ENCODE measurements at places on chromosomes 2 and 18.

DNA sequence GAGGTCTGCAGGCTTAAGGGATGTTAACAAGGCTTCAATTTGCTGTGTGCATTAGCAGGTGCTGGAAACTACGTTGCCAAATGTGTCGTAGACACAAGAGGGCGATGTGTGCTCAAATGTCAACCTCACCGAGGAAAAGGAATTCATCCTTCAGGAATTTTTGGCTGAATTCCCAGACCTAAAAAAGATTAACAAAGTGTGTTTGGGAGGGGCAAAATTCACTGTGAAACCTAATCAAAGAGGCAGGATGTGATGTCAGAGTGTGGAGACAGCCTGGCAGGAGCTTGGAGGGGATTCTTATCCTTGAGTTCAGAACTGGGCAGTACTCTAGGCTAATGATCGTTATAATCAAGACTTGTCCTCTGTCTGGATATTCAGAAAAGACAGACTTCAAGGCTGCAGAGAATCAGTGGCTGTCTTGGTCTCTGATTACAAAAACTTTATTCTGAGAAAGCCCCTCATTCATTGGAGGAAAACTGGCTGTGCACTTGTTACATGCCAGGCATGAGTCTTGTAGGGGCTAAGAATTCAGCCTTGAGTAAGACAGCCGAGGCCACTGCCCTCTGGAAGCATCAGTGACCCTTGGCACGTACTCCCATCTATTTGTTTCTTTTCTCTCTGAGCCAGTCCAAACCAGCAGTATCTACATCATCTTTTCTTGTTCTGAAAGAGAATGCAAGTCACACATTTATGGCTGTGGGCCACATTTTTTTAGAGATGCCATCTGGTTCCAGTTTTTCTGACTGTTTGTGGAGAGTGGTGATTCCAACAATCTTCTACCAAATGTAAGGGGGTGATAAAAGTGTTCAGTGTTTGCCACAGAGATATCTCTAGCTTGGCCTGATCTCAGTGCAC is 18.7 kb upstream of the SCYGR1 start:
- no peak for DNase-seq

DNA sequence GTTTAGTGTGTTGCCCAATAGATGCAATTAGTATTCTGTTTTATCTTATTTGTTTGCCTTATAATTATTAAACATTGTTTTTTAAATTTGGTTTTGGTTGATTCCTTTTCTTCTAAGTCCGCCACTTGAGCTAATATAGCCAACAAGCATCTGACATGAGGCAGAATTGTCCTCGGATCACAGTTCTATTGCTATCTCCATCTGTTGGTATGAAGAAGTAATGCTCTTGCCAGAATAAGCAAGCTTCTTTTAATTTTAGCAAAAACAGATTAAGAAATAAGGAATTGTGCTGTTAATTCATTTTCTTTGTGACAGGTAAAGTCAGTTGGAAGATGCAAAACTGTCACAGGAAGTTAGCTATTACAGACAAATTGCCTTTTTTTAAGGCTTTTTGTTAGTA is 54.3 kb downstream of the R3HDM1 start:
- DNase-seq, result no peak

DNA sequence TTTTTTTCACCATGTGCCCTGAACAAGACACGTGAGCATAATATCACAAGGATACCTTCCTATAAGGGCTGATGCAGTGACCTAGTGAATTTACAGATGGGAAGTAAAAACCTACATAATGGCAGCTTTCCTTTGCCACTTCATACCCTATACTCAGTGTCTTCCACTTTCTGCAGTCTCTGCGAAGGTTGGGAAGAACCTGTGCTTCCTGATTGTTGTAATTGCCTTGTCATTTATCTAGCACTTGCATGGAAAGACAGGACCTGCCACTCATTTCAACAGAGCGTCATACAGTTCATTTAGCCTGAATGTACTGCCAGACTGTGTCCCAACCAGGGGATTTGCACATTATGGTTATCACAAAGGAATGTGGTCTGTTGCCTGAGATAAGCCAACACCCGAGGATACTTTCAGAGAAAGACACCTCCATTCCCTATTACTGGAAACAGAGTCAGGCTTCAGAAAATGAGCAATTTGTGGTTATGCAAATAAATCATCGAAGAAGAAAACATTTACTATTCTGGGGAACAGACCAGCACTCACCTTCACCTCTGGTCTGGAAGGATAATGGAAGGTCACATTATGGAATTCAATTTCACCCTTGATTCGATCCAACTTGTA is 55.0 kb downstream of the ABCB11 start:
- no peak for DNase-seq

DNA sequence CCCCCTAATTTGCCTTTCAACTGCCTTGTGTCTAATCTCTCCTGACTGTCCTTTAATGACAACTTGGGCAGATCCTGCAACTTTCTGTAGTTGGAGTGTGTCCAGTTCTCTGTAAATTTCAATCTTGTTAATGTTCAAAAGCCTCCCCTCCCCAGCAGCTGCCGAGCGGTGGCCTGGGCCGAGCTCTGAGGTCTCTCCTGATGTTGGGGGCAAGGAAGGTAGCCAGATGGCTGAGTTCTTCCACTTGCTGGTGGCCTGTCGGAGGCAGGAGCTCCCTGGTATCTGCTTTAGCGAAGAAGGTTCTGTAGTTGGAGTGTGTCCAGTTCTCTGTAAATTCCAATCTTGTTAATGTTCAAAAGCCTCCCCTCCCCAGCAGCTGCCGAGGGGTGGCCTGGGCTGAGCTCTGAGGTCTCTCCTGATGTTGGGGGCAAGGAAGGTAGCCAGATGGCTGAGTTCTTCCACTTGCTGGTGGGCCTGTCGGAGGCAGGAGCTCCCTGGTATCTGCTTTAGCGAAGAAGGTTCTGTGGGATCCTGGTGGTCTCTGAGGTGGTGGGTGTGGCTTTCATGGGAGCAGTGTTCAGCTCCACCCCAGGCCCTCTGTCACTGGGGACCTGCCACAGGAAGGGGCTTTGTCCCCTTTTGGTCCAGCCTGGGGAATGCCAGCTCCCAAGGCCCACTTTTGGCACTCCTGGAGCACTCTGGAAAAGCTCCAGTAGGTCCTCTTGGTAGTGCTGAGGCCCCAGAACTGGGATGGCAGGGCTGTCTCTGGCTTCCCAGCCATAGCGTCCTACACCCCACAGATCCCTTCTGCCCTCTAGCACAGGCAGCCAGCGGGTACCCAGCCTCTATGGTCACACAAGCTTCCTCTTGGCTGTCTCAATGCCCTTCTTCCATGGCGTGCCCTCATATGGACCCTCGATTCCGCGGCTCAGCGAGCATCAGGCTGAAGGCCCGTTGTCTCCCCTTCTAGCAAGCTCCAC is 211.9 kb downstream of the ALPK2 start:
- DNase-seq, result no peak

DNA sequence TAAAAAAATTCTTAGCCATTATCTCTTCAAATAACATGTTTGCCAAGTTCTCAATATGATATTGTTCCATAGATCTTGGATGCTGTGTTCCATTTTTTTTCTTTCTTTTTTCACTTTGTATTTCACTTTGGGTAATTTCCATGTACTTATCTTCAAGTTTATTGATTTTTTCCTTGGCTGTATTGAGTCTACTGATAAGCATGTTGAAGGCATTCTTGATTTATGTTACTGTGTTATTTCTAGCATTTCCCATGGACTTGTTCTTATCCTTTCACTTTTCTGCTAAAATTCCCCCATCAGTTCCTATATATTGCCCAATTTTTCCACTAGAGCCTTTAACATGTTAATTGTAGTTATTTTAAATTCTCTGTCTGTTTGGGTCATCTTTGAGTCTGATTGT is 50.8 kb upstream of the CHN1 start:
- DNase-seq, result no peak

GRCh38 chr2:148177559-148177958 is 156.7 kb downstream of the MBD5 start:
- DNase-seq, result no peak

DNA sequence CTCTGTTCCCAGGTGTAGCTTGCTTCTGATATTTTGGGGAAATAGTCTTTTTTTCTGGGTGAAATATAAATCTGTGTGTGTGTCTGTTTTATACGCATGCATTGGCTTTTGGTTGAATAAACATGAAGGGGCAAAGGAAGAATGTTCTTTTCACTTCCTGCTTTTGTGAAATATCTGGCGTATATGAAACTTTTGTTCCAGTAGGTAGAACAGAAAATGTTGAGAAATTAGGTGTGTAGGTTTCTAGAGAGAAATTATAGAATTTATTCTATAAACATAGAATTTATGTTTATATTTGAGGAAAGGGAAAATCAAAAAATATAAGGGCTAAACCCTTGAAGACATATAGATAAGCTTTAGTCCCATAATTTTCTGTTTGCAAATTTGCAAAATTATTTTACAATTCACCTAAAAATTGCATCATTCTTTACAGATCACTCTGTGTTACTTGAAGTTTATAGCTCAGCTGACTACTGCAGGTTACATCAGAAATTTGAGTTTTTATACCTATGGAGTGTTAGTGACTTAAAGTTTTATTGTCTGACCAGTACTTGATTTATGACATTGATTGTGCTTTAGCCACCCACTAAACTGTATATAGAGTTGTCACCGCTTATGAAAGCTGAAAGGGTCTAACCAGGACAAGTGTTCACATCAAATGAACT is 116.1 kb downstream of the FAM117B start:
- no peak for DNase-seq

GRCh38 chr18:63753676-63754075 is 21.5 kb upstream of the SERPINB7 start:
- DNase-seq, result no peak

DNA sequence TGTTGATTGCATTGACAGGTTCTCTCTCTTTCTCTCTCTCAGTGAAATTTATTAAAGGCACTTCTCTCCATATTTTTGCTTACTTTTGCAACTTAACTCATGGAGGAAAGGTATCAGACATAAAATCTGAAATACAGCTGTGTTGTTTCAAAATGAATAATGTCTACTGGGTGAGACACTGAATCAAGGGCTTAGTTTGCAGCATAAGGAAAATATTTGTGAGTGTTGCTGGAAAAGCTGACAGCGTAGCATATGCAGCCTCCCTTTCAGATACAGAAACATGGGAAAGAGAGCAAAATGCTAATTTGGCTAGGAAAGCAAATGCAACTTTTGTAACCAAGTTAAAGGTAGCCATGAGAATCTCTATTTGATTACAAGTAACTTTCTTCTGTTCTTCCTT is 81.5 kb upstream of the COL3A1 start:
- DNase-seq, result no peak

DNA sequence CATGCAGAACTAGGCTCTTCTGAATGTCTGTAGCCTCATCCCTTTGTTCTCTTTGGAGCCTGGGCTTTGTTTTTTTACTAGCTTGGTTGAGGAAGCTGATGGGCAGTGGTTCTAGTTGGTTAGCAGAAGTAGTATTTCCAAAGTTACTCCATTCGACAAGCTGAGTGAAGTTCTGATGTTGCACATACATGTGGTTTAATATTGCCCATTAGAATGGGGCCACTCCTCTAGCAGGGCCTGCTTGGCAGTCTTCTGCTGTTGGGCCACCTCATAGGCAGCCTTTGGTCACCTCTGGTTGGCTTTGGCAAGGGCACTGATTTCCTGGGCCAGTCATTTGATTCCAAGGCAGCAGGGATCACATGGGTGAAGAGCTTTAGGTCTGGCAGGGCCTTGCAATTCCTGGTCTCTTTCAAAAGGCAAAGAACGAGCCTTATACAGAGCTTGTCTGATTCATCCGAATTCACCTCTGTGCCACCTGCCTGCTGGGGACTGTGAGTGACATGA is 2.5 kb downstream of the RPIA start:
- no peak for DNase-seq

DNA sequence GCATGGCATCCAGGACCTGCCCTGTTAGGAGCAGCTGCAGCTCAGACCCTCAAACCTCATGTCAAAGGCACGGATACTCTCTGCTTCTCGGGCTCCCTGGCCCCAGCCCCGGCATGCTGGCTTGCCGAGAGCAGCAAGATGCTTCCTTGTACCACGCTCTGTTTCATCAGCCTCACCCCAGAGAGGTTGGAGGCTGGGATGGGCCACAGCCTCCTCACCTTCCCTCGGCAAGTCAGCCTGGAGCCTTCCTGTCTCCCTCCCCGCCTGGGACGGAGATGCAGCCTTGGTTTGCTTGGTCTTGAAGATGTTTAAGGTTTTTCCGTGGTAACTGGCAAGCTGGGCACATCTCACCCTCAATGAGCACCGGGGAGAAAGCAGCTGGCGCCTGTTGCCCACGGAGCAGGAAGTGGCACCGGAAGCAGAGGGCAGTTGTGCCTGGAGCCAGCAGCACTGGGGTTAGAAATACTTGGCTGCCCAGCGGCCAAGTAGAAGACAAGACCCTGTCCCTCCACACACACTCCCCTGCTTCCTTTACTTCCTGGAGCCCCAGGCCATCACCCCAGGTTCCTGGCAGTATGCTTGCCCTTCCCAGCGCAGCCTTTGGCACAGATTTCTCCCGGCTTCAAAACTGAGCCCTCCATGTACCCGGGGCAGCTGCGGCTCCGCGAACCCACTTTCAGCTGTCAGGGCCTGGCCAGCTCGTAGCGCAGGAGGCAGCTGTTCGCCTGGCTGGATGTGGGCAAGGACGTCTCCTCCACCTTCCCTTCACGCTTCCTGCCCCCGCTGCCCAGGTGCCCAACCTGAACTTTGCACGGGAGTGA is 17.4 kb downstream of the FBLN7 start:
- no peak for DNase-seq

- DNase-seq, result no peak
Measured at GRCh38 chr2:229752970-229753729, 38.8 kb upstream of the DNER start.

DNA sequence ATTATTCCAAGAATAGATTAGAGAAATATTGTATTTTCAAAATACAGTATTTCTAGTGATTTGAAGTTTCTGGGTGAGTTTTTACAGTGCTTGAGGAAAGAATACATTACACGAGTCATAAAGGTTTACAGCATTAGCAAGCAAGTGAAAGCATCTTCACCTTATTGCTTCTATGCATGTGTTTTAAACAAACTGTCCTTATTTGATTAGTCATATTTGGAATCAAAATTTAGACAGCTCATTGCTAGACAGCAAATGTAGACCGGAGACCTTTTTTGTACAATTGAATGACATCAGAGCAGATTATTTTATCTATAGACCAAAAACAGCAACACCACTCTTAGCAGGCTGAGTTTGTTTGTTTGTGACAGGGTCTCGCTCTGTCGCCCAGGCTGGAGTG is 69.2 kb downstream of the FAM161A start:
- no peak for DNase-seq

GRCh38 chr18:36950960-36951359 is 122.0 kb downstream of the KIAA1328 start:
- no peak for DNase-seq

DNA sequence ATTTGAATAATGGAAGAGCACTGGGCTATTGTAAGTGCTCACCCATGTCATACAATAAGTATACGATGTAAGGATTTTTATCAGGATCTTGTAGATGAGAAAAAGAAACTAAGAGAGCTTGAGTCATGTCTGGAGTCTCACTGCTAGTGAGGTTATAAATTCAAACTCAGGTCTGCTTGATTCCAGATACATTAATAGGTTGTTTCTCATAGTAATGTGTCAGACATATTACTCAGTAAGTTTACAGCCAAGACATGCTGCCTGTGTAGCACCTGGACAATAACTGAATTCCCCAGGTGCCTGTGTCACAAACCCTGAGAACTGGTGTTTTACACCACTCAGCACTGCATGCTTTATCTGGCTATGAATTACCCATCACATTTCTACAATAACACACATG is 216.9 kb upstream of the LRP1B start:
- no peak for DNase-seq

Data from KG1 (cell line).